ENCODE measurements at places on chromosomes 12 and 14.

DNA sequence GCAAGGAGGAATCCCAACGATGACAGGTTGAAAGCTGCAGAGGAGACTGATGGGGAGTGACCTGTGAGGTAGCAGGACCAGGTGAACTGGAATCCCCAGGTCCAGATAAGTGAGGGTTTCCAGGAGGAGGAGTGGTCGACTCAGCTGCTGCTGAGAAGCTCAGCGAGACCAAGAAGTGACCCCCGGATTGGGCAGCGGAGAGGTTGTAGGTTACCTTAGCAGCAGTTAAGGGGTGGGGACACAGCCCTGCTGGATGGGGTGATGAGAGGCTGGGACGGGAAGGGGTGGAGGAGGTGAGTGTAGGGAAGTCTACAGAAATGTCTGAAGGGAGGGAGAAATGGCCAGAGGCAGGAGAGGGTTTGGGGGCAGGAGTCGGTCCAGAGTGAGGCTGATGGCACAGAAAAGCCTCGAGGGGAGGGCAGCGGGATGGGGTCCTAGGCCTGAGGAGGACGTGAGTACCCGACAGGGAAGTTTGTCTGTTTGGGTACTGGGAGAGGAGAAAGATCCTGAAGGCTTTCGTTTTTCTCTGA lies 2.6 kb upstream of the RCOR1 start:
- DNase-seq = no peak

DNA sequence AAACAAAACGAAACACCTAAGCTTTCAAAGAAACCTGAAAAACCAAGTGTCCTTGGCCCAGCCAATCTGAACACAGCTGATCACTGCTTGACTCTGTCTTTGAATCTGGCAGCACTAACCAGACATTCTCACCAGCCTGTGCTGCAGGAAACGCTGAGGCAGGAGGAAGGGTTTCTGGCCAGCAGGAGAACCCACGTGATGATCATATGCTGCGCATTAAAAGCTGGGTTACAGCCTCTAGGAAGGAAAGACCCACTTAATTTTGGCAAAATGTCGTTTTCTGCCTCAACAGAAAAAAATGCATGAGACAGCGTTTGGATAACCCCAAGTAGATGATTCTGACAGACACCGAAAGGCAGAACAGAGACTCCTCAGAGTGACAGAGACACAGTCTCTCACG lies 9.8 kb downstream of the APPL2 start:
- DNase-seq = no peak

DNA sequence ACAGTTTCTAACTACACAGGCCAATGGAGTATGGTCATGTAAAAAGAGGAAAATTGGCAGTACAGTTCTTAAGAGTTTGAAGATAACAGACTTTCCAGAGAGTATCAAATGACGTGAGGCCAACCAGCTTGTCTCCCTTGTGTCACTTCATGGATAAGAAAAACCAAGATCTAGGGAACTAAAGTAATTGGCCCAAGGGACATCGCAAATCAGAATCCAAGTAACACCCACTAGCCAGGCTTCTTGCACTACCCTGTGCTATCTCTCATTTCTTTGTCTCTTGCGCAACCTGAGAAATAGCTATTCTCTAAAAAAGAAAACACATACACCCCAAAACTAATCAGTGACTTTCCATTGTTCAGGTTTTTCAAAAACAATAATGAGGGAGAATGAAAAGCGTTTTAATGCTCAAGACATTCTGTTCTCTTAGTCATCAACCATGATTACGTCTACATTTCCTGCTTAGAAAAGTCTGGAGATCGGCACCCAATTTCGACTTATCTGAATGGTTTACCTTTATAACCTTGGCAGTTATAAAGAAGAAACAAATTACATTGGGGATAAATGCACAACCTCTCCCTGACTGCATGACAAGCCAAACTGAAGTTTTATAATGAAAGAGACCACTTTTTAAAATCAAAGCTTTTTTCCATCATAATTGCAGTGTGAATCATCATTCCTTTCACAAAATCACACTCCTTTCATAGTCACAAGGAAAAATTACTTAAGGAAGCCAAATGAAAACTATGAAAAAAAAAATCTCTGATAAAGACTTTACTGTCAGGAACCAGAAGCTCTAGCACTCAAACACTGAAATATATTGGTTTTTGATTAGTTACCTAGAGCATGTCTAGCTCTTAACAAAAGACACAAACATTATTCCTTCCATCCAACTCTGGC lies 42.1 kb downstream of the TMTC1 start:
- no peak for DNase-seq

GRCh38 chr14:104318558-104319490 lies 180.4 kb downstream of the KIF26A start:
- DNase-seq = no peak

GRCh38 chr14:63535918-63536317 lies 7.3 kb downstream of the PPP2R5E start:
- no peak for DNase-seq

GRCh38 chr12:2259369-2259768 lies 206.6 kb downstream of the CACNA1C start:
- DNase-seq = no peak

DNA sequence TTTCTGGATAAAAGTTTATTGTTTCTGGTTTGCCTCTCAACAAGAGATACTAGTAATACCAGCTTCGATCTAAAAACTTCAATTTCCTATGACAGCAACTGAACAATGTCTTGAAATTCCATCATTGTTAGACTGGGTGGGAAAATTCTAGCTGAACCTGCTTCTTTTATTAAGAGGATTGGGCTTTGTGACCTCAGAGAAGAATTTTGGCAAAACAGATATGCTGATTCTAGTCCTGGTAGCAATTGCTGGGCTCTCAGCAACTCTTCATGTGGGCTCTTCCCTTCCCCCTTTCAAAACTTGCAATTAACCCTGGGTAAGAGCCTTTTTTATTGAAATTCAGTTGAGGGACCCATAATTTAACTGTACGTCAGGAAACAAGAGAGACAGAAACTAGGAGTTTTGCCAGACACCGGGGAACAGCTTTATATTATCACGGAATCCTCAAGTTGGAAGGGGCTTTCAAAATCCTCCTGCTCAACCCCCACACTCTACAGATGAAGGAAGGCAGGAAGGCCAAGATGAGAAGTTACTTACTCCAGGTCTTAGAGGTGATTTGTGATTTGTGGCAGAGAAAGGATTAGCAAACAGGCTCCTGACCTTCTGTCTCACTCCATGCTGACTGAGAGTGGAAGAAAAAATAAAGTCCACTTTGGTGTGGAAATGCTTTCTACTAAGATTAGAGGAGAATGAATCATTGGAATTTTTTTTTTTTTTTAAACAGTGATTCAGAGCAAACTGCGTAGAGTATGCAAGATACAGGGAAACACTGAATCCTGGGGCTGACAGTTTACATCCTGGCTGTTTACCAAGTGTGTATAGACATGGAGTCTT lies 239.0 kb upstream of the ATP2B1 start:
- no peak for DNase-seq

DNA sequence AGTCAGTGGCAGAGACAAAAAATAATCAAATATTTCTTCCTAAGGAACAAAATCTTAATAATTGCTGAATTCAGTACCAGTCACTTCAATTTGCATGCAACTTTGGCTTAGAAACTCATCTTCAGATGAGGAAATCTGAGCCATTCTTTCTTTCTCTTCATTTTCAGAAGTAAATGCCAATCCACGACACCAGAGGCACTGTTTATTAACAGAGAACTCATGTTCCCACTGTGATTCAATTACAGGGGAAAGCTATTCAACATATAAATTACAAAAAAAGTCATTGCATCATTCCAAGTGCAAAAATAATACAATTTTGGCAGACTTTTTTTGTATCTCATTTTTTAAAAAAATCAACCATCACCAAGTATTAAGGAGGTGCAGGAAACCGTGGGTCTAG lies 816.1 kb upstream of the TMEM132C start:
- DNase-seq = no peak

DNA sequence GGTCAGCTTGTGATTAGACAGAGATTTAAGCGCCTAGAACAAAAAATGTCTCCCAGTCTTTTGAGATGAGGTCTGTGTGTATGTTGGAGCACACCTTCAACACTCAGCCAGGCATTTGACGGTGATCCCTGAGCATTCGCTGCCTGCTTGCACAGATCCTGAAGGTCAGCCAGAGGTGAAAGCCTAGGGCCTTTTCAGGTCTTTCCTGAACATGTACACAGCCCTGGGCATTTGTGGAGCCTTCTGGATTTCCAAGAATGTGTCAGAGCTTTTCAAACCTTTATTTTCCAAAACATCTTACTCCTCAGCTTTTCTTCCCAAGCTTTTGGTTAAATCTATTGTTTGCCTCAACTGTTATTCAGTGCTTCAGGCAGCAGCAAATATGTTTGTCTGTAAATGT lies 59.1 kb upstream of the AMN start:
- DNase-seq = no peak

DNA sequence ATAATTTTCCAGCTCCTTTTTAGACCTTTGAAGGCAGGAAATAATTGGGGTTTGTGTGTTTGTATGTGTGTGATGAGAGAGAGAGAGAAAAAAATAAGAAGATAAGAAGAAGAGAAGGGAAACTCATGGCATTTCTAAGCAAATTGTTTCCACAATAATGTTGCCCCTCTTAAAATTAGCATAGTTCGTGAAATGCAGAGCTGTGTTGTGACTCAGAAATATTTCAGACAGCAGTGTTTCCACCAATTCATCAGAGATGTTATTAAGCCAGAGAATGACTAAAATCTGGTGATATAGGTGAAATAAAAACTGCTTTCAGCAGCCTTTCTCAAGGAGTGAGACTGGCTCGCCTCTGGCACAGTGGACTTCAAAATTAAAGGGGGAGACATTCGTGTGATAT lies 65.9 kb upstream of the ARHGAP5 start:
- no peak for DNase-seq

DNA sequence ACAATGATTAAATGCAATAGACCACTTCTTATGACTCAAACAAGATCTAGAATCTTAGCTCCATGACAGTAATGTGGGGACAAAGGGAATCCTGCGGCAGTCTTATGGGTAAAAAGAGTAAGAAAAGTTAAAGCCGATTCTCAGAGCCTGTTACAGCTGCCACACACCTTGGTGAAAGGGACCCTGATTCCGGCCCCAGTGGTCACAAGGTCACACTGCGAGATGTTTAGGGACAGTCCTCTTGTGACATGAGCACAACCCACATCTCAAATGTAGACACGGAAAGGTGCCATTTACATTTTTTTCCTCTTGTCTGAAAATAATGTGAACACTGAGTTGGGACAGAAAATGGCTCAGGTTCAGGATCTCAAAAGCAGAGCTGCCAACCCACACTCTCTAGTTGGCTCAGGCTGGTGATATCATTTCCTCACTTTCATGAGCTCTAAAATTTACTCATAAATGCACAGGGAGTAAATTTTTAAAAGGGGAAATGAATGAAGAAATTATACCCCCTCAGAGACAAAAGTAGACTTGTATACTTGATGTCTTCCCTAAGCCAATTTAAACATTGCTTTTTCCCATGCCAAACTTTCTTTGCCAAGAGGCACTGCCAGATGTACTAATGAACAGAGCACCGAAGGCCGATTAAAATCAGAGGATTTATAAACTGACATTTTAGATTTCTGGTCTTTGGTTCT lies 113.1 kb upstream of the OVCH1 start:
- no peak for DNase-seq

GRCh38 chr14:45641541-45641940 lies 388.5 kb upstream of the MIS18BP1 start:
- no peak for DNase-seq

DNA sequence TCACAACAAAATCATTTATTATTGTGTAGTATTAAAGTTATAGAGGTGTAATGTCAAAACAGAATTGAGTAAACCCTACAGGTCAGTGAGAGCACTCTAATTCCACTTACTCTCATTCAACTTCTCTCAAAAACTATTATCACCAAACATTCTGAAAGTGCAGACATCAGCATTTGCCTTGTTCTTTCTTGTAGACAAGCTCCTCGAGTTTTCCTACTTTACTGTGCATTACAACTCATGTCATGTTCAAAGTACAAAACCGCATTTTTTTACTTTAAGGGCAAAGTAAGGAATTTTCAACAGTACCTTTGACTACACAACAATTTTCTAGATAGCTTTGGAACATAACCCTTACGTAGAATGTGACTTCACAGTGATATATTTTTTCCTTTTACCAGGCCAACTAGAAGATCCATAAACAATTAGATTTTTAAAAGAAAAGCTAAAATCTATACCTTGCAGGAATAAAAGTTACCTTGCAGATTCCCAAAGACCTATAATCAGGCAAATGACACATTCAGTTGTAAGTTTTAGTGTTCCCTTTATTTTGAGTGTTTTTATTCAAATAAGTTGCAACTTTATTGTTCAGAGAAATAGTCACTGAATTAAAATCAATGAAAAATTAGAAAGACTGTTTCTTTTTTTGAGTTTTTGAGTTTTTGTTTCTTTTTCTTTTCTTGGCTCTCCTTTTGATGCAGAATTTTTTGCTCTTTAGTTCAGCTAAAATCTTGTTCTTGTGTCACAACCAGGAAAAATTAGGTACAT lies 12.7 kb upstream of the USP15 start:
- DNase-seq = no peak

DNA sequence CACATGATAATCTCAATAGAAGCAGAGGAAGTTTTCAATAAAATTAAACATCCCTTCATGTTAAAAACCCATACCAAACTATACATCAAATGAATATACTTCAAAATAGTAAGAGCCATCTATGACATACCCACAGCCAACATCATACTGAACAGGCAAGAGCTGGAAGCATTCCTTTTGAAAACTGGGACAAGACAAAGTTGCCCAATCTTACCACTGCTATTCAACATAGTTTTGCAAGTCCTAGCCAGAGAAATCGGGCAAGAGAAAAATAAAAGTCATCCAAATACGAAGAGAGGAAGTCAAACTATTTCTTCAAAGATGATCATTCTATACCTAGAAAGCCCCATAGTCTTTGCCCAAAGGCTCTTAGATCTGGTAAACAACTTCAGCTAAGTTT lies 454.7 kb upstream of the PRICKLE1 start:
- no peak for DNase-seq

GRCh38 chr12:106258935-106259334 lies 11.1 kb upstream of the CKAP4 start:
- no peak for DNase-seq

DNA sequence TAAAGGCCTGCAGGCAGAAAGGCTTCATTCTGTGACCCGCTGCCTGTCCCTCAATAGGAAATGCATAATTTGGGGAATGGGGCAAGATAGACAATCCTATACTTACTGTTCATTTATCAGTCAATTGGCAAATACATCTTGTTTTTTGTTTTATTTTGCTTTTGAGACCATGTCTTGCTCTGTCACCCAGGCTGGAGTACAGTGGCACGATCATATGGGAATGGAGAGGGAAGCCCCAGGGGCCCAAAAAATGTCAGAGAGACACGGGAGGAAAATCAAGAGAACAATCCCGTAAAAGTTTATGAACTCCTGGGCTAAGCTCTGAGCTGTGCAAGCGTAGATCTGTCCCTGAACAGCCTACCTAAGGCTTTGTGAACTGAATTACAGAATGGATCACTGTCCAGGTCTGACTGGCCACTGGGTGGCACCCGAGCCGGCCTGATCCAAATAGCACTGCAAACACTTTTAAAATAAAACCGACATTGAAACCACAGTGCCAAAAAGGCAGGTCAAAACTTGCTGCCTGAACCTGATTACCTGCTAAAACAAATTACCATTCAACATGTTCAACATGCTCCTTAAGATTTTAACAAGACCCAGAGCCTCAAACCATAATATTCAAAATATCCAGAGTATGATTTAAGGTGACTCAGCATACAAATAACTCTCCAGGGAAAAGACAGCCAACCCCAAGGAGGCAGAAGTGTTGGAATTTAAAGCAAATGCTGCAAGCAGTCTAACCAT lies 11.8 kb downstream of the COPS7A start:
- no peak for DNase-seq

Data from stimulated activated naive CD4-positive, alpha-beta T cell (primary cell).